Right renal pelvis (tissue), 4 donors: ENCODE measurements at places on chromosomes 2 and 18. TPM values are rescaled to one million over a fixed set of nuclear protein-coding genes. Genes with fewer than 3 reads are reported as not detected.
A peak's percentile ranks its signal among the peaks of the same experiment; 100 is the strongest.

DNA sequence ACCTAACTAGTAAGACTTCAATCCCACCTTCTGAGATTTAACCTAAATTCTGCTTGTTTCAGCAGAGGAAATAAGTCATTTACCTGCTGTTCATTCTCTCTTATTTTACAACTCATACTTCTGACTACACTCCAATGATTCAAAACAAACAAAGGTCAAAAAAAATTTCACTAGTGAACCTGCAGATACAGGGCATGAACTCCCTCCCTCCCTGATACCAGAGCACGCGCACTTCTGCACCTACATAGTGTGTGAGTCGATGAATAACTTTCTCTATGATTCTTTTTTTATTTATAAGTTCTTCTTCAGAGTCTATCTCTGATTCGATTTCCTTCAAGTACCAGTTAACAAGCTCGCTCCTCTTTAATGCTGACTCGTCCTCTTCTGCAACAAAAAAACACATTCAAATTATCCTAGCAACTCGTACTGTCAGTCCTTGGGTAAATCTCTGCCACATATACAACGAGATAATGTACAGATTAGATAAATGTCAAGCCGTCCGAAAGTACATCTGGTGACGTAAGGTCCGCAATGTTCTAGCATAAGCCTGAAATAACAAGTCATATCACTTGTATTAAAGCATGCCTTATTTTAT lies 7.4 kb upstream of the LCT start:
- no peak for DNase-seq

DNA sequence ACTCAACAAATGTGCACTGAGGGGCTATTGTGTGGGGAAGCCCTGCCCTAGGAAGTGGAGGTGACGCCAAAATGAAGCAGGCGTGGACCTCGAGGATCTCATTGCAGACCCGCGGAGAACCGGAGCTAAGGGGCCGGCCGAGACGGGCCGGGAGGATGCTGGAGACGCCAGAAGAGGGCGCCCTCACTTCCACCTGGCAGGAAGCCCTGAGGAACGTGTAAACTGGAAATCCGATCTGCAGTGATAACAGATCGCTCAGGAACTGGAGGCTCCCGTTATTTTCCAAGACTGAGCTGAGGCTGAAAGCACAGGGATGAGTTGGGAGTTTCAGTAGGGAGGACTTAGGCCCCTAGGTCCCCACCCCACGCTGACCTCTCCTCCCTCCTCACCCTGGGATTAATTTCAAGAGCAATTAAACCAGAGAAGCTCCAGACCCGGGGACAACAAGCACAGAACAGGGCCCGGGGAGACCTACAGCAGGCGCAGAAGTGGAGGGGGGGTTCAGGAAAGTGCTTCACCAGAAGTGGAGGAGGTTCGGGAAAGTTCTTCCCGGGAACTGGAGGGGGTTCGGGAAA lies 7.7 kb upstream of the COL6A3 start:
- DNase-seq = no peak

- DNase-seq = no peak
Measured at GRCh38 chr2:74512744-74513604, 1.3 kb upstream of the TLX2 start.

- no peak for DNase-seq
Measured at GRCh38 chr2:128720080-128721022, 401.7 kb upstream of the HS6ST1 start.

TUBB8B gene
- 0.51 TPM for polyA plus RNA-seq

FOXI3 gene
- polyA plus RNA-seq = 0.14 TPM

HOXD10 gene
- polyA plus RNA-seq = 178 TPM

DNA sequence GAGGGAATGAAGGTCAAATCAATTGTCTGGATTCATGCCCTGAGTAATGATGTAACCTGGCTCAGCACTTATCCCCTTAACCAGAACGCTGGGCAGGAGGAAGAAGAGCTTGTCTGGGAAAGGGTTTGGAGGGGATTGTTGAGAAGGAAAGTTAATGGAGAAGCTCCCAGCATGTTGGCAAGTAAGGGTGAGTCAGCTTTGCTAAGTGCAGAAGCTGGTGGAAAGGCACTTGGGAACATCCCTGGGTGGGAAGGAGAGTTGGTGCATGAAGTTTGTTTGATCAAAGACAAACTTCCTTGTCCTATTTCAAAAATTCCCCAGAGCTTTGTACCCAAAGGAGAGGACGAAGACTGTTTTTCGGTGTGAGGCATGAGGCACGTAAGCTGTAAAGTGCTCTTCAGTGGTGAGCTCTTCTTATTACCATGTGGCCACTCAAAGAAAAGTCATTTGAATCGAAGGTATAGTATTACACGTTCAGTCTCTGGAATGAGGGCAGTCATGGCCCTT lies 17.6 kb upstream of the DAW1 start:
- DNase-seq = no peak

DNA sequence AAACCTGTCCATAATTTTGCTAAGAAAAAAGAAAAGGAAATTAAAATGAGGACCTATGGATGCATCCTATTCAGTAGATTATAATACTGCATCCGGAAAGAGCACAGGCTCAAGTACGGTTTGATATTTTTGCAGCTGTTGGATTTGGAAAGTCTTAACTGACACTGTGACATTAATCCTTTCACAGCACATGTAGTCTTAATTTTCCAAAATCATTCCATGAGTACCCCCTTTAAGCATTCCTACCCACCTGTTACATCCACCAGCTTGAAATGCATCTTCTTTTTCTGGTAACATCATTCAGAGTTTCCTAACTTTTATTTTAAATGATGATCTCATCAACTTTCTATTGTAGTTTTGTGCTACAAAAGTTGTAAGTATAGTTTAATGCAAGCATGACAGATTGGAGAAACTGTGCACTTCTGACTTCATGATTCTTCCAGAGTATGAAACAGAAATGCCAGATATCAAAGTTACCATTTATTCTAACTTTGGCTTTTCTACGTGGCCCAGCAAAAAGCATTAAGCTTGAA lies 113.5 kb downstream of the ESCO1 start:
- no peak for DNase-seq

- DNase-seq = no peak
Measured at GRCh38 chr2:224555823-224556366, 29.3 kb downstream of the CUL3 start.

GRCh38 chr2:196159221-196159892 lies 12.0 kb downstream of the STK17B start:
- no peak for DNase-seq

GRCh38 chr18:45201489-45201888 lies 413.8 kb upstream of the SLC14A2 start:
- DNase-seq = no peak

- DNase-seq = no peak
Measured at GRCh38 chr2:173571021-173571821, 216.5 kb downstream of the CDCA7 start.

GRCh38 chr2:161625996-161626395 lies 1.8 kb downstream of the SLC4A10 start:
- DNase-seq = no peak

DNA sequence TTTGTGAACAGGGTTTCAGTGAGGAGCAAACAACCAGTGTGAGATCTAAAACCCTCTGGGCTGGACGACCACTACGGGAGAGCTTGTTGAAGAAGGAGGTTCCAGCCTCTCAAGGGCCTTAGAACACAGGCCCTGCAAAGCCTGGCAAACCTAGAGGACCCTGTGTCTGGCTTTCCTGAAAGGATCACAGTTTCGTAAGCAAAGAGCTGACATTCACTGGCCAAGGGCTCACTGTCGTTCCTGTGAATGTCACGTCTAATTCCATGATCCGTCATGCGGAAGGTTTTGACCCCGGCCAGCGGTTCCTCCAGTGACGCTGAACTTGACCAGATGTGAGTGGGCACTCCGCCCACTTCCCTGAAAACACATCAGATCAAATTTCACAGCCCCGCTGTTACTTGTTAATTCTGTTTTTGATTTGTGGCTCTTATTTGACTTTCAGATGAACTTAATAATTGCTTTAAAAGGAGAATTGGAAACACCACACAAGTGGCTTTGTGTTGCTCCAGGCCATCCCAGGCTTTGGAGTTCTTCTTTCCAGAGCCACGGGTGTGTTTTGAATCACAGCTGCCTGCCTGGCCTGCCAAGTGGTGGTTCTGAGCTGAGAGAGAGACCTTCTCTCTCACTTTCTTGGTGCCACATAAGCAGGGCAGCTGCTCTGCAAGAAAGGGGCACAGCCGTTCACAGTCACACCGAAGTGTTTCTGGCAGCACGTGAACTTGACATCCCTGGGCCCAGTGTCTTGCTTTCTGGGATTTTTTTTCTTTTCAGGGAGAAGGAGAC lies 308.4 kb downstream of the NDUFA10 start:
- peak; percentile 46 for DNase-seq

DNA sequence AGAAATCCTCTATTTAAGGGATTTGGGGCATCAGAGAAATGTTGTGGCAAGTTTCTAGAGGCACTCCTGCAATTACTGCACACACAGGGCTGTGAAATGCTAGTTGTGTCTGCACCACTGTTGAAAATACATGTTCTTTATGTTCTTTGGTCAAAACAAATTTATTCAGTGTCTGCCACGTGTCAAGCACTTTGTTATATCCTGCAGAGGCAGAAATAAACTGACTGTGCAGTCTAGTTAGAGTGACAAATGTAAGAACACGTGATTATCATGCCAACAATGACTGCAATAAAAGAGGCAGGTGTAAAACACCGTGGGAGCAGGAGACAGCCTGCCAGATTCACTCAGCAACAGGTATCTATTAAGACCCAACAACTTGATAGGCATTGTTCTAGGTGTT lies 423.3 kb downstream of the LRP1B start:
- DNase-seq = no peak

GRCh38 chr2:234764372-234764771 lies 187.4 kb upstream of the SH3BP4 start:
- no peak for DNase-seq

FAM228A gene
- 0.89 TPM for polyA plus RNA-seq

DNA sequence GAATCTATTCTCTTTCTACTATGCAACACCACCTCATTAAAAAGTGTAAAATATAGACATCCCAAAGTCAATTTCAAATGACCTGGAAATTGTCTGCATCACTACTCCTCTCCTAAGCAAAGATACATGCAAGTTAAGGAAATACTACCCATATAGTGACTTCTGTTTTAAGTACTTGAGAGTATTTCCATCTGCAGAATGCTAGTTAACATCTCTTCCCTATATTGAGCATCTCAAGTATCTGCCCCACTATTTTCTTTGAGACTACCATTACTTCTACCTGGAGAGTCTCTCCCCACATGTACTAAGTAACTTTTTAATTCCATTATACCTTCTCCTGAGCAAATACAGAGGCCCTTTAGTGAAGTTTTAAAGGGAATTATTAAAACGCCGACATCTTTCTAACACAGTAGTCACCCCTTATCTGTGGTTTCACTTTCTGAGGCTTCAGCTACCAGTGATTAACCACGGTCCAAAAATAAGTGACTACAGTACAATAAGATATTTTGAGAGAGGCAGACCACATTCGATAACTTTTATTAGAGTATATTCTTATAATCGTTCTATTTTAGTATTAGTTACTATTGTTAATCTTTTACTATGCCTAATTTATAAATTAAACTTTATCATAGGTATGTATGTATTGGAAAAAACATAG lies 21.8 kb downstream of the CWC22 start:
- no peak for DNase-seq

- no peak for DNase-seq
Measured at GRCh38 chr2:128324008-128324896, 5.6 kb upstream of the HS6ST1 start.

DNA sequence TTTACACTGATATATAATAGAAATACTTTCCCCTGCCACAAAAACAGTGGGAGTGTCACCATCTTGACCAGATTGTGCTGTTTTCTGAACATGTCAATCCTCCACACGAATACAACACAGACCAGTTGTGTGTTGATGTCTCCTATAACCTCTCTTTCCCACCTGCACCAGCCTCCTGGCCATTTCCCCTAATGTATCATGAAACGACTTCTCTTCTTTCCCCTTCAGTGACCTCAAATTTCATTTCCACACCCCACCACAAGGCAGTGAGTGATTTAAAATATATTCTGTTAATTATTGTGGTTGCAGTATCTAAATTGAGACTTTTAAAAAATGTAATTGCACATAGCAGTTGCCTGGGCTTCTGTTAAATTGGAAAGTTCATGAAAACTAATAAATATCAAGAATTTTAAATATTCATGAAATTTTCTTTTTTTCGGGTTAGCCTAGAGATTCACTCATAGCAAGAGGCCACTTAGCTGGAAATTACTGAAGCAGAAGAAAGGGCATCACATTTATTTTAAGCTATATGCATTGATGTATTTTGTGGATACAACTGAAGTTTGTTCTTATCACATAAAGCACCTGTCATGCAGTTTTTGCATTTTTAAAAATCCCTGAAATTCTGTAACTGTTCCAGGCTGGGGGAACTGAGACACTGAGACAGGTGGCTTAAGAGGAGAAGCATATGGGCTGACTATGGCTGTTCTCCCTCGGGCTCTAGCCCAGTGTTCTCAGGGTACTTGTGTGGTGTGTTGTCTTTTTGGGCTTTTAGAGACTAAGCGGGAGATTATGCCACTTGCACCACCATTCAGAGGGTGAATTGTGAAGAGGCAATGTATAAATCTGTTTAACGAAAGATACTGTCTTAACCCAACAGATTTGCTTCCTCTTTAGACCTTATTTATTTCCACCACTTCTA lies 15.9 kb downstream of the FAM171B start:
- no peak for DNase-seq

CNTNAP5 gene
- polyA plus RNA-seq = 0.04 TPM

- DNase-seq = no peak
Measured at GRCh38 chr2:70070542-70071268, 16.6 kb upstream of the PCBP1 start.

- no peak for DNase-seq
Measured at GRCh38 chr2:234078129-234078528, 27.6 kb downstream of the SPP2 start.

GRCh38 chr2:171600126-171600525 lies 77.9 kb downstream of the CYBRD1 start:
- no peak for DNase-seq

CNDP1 gene
- 1.1 TPM for polyA plus RNA-seq

- no peak for DNase-seq
Measured at GRCh38 chr2:119821266-119821665, 61.5 kb downstream of the PTPN4 start.

DNA sequence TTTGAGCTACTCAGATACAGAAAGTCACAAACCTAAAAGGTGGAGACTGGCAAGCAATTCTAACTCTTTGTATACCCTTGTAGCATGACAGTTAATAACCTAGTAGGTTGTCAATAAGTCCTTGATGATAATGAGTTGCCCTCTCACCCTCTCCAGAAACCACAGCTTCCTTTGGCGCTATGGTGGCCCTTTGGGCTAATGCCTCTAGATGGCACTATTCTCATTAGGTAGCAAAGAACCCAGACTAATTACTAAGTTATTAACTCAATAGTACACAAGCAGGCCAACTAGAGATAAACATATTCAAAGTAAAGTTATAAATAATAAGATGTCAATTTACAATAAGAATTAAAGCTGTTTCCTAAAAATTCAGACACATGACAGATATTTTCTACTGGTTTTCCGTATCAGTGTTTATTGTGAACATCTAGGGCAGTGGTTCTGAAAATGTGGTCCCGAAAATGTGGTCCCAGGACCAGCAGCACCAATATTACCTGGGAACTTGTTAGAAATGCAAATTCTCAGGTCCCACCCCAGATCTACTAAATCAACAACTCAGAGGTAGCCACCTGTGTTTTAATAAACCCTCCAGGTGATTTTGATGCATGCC lies 41.1 kb downstream of the LDAH start:
- DNase-seq = no peak

- DNase-seq = no peak
Measured at GRCh38 chr2:159032146-159032545, 63.7 kb downstream of the TANC1 start.

GALNT5 gene
- 0.58 TPM for polyA plus RNA-seq

- DNase-seq = no peak
Measured at GRCh38 chr2:152594022-152594766, 123.1 kb downstream of the PRPF40A start.

GRCh38 chr18:4309227-4309626 lies 145.9 kb downstream of the DLGAP1 start:
- no peak for DNase-seq
